ENCODE measurements at places on chromosomes 7 and 10.
A peak's percentile ranks its signal among the peaks of the same experiment; 100 is the strongest.

- peak; percentile 79 for DNase-seq
Measured at GRCh38 chr7:131381069-131381838, 53.6 kb downstream of the MKLN1 start.

DNA sequence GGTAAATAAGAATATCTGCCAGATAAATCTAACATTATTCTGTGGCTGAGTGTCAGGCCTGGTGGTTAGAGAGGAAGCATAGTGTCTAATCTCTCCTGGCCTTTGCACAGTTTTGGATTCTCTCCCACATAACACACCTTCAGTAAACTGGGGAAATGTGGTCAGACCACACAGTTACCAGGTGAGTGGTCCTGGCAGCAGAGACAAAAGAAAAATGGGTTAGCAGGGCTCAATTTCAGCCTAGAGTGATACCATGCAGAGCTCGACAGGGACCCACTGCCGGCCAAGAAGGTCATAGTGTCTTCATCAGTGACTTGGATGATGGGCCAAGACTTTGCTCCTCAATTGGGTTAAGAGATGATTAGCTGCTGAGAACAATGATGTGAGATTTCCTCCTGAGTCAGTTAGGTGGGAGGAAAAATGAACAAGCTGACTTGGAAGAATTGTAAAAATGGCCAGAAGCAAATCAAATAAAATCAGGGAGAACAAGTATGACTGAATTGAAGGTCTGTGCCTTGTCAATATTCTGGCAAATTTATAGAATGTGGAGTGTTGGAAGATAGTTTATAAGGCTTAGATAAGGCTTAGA, 69.2 kb upstream of the EFCAB10 start:
- DNase-seq: no peak

DNA sequence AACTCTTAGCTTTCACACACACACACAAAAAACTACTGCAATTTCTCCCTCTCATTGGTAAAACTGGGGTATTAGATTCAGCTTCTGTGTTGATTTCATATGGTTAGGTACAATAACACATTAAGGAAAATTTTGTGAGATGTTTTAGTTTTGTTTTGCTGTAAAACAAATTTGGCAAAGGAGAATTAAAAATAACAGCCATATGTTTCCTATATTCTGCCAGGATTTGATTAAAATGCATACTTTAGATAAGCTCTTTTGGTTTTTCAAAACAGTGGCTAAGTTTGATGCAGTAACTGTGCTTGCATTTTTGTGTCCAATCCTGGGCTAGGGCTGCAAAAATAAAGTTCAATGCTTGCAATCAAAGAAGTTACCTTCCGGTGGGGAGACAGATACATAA, 126.3 kb downstream of the CALCR start:
- no peak for DNase-seq

DNA sequence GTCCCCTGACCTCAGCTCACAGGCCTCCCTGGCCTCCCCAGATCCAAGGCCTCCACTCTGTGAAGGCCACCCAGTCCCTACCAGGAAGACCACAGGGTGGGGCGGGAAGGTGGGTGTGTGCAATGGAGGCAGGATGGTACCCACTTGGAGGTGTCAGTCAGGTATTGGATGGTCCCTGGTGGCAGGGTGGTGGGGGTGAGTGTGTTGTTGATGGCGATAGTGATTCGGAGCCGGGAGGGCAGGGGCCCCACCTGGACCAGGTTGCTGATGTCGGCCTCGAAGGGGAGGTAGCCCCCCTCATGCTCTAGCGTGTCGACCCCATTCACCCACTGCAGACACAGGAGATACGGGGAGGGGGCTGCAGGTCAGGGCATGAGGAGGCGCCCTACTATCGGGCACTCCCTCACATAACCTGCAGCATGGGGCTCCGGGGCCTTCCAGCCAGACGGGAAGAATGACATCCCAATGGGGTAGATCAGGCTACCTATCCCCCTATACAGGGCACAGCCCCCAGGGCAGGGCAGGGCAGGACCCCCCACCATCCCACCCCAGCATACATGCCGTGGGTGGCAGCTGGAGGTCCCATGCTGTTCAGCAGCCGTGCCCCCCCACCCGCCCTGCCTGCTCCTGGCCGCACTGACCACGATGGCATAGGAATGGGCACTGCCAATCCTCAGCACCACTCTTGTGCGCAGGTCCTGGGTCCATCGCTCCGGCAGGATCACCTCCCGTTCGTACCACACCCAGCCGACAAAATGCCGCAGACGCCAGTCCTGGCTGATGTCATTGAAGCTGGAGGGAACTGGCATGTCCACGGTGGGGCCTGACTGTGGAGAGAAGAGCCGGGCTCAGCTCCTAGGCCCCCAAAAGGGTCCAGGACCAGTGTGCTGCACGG, 2.2 kb downstream of the GUSB start:
- no peak for DNase-seq

GRCh38 chr10:75977139-75977538, 545.7 kb downstream of the LRMDA start:
- peak; percentile 38 for DNase-seq

- DNase-seq: no peak
Measured at GRCh38 chr10:71282323-71282680, 36.8 kb upstream of the SLC29A3 start.

- DNase-seq: no peak
Measured at GRCh38 chr7:35355199-35355598, 101.3 kb upstream of the TBX20 start.

GRCh38 chr7:36079446-36080025, 73.5 kb upstream of the EEPD1 start:
- DNase-seq: no peak

Data from fibroblast of mammary gland (primary cell).